EH (cell line): ENCODE measurements at places on chromosomes 16 and 17.

DNA sequence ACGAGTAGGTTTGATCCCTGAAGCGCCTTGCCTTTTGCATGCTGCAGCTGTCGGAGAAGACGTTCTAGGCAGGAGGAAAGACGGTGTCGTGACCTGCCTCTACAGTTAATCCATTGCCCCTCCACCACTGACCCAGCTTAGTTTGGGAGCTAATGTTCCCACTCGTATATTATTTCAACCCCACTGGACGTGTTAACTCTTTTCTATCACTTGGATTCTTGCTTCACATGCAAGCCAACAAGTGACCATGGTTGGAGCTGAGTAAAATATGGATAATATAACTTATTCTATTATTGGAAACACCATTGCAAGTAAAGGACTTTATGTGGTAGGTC is 681 bp downstream of the CALCOCO2 start:
- DNase-seq, result no peak

GRCh38 chr17:29977836-29978235 is 36.4 kb downstream of the EFCAB5 start:
- DNase-seq, result peak; percentile 63

DNA sequence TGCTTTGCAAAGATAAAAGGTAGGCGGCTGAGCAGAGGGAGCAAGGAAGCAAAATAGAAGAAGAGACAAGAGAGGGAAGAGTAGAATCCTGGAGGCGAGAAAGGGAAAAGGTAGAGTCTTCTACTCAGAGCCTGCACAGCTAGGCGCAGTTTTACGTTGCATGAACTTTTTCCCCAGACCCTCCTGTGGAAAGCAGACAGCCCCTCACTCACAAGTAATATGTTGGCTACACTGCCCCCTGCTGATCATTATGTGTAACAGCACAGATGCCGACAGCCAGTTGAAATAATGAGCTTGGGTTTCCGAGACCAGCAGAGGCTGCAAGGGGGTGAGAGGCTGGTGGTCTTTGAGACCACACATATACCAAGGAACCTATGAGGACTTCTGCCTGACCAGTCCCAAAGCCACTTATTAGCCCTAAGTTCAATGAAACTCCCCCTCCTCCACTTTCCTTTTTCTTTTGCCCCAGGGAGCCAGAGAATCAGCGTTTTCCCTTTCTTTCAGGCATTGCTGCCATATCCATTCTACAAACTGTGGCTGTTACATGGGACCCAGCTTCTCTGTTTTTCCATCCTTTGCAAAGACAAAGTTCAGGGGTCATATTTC is 22.5 kb upstream of the CMTR2 start:
- peak; percentile 23 for DNase-seq

DNA sequence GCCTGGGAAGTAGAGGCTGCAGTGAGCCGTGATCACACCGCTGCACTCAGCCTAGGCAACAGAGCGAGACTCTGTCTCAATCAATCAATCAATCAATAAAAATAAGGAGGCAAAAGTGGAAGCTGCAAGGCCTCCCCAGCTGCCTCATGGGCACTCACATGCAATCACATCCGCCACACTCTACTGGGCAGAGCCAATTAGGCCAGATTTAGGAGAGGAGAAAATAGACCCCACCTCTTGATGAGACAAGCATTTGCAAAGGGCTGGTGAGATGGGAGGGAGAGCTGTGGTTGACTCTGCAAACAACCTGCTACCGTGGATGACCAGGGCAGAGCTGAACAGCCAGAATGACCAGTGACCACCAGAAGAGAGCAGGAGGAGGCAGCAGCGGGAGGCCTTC is 14.7 kb upstream of the GSG1L start:
- DNase-seq, result no peak

GRCh38 chr17:64950871-64951270 is 31.6 kb upstream of the LRRC37A3 start:
- peak; percentile 36 for DNase-seq

DNA sequence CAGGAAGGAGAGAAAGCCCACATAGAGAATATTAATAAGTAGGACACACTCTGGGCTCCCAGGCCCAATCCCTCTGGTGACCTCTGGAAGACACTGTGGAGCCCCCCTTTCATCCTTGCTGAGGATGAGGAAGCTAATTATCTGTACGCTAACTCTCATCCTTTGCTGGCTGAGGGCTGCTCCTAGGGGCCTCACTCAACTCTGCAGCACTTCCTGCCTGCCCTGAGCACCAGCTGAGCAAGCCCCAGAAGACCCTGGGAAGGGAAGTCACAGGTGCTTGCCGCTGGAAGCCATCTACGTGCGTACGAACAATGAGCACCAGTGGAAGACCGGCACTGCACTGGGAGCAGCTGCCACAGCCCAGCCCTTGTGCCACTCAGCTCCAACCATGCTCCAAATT is 145.8 kb upstream of the CDH5 start:
- DNase-seq, result no peak

DNA sequence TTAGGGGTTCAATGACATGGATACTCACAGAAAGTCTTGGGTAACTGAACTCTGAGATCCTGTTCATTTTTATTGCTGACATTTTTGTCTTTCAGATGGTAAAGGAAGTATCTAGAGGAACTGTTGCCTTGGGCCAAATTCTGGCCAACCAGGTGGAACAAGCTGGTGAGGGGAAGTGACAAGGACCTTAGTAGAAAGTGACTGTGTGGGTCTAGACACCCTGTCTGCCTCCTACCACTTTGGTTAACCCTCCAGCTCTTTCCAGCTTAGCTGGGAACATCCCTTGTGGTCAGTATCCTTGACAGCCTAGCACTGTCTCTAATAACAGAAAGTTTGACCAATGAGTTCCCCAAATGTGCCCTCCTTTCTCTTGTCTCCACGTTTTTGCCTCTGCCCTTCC is 28.8 kb upstream of the PRKCB start:
- DNase-seq, result no peak

DNA sequence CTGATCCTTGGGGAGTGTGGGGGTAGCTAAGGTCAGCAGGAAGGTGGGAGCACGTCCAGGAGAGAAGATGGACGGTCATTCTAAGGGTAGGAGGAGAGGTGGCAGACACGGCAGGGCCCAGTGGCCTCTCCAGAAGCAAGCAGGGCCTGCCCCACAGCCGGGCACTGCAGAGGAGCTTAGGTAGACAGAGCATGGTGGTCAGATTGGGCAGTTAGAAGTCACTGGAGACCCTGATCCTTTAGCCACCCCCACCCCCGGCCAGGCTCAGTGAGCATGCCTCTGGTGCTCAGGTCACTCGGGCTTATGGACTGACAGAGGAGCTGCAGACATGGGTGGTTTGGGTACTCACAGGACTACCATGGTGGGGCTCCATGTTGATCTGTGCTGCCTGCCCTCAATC is 26.3 kb downstream of the NLRP1 start:
- no peak for DNase-seq

GRCh38 chr17:69597898-69598692 is 183.6 kb downstream of the MAP2K6 start:
- peak; percentile 65 for DNase-seq

DNA sequence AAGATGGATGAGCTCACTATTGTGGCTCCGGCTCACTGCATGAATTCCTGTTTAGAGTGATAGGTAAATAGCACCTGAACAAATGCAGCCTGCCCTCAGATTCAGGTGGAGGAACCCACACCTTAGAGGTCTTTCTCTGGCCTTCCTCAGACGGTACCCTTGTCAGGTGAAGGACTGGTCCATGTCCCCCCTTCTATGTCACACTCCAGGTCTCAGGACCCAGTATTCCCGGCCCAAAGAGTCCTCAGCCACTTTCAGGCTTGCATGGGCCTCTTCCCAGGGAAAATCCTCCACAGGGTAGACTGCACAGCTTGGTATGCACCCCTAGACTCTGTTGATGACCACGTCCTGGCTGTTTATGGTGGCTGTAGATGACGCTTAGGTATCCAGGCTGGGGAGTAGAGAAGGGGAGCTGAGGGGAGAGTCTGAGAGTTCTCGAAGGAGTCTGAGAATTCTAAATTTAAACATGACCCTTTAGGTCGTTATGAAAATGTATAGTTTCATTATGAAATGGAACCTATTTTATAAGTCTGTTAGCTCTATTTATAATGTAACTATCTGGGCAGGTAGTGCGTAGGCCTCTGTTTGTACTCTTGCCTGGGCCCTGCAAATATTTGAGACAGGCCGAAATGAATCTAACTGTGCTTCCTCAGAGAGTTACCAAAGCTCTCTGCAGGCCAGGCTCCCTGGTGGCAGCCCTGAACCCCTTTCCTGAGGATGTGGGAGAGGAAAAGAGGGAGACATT is 32.5 kb upstream of the CCR7 start:
- DNase-seq, result no peak

DNA sequence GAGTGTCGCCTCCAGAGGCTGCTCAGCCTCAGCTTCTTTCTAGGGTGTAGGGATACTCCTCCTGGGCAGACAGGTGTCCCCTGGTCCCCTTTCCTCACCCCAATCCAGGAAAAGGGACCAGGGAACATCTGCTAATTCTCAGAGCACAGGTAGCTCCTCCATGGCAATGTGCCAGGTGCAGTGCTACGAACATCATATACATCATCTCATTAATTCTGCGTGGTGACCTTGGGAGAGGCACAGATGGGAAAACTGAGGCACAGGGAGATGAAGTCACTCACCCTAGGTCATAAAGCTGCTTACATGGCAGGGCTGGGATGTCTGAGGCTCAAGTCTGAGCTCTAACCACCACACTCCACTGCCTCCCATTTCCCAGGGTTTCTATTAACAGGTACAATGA is 11.7 kb downstream of the HDAC5 start:
- DNase-seq, result no peak

GRCh38 chr16:51408357-51408756 is 257.3 kb upstream of the SALL1 start:
- DNase-seq, result peak; percentile 37

DNA sequence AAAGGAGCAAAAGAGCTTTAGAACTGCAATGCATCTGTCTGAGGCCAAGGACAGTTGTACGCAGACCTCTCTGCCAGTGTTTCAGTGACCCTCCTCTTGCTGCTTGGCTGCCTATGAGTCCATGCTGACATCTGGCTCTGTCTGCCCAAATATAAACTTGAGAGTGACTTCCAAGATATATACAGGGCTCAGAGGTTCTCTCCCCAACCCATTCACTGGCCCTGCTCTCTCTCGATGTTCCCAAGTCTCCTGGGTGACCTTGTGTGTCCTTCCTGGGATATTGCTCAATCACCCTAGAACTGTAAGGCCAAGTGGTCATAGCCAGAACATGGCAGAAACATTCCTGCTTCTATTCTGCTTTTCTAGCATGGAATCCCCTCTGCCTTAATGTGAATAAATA is 716.3 kb downstream of the WWOX start:
- DNase-seq, result no peak

DNA sequence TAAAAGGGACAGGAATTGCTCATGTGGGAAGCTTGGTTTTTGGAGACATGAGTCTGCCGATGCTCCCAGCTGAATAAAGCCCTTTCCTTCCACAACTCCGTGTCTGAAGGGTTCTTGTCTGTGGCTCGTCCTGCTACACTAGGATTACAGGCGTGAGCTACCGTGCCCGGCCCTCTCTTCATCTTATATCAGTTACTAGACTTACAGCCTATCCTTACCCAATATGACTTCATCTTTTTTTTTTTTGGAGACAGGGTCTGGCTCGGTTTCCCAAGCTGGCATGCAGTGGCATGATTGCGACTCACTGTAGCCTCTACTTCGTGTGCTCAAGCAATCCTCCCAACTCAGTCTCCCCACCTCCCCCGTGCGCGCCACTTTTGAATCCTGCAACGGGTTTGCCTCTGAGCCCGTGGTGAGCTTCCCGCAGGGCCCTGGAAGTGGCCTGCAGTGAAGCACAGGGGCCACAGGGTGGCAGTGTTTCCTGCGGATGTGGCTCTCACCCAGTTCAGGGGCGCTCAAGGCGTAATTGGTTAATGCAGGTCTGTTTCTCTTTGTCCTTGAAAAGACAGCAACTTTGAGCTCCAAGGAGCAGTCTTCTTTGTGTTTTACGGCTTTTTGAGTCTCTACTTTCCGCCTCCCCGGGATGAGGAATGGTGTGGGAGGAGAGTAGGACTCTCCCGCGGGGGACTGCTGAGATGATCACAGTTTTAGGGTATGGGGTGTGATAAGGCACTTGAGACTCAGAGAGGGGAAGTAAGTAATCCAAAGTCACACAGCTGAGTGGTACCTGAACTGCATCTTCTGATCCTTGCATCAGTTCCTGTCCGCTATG is 22.7 kb upstream of the GPRC5B start:
- peak; percentile 66 for DNase-seq

DNA sequence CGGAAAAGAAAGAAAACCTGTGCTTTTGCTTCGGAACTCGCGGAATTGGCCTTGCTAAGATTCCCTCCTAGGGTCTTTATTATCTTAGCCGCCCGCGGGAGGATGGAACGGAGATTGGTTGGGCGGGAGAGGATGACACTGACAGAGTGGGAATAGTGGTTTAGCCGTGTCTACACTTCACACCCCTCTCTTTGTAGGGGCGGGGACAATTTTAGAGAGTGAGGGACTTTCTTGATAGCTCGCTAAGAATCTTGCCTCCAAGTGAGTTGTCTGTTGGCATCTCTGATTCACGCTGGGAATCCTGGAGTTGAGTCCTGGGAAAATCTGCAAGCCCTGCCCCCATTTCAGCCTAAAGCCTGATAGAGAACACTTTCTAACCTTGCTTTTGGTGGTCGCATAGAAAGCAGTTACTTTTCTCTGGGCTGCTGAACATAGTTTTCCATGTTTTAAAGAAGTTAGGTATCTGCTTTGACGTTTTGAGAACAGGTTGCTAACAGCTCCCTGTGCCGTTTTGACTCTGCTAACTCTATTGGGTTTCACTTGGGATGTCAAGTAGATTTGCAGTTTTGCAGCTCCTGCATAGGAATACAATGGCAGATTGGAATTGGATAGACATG is 697 bp downstream of the NOL11 start:
- peak; percentile 66 for DNase-seq

- DNase-seq, result peak; percentile 65
Observed at GRCh38 chr17:43714465-43715149, 44.0 kb downstream of the SOST start.

GRCh38 chr17:48528153-48528935 is 2.5 kb downstream of the HOXB1 start:
- no peak for DNase-seq

GRCh38 chr17:82217530-82218204 is 5.0 kb upstream of the CCDC57 start:
- peak; percentile 97 for DNase-seq

- no peak for DNase-seq
Observed at GRCh38 chr16:79276501-79276900, 324.0 kb downstream of the MAF start.

GRCh38 chr17:8900207-8900606 is 32.7 kb upstream of the PIK3R6 start:
- DNase-seq, result no peak

- DNase-seq, result no peak
Observed at GRCh38 chr17:53721101-53721500, 101.6 kb upstream of the KIF2B start.

DNA sequence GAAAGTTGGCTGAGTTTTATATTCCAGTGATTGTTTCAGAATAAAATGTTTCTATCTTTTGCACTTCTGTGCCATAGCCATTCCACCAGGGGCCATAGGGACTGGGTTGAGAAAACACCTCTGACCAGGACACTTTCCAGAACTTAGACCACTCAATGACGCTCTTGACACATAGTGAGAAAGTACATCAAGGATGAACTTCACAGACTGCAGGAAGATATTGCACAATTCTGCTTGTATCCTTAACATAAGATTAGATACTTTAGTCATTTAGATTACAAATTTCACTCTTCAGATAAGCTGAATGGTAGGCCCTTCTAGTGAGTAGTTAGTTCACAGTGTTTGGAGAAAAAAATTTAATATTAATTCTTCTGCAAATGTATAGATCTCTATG is 13.0 kb upstream of the MPHOSPH6 start:
- DNase-seq, result no peak
